ENCODE measurements at places on chromosomes 7 and 10. TPM values are rescaled to one million over a fixed set of nuclear protein-coding genes. Genes with fewer than 3 reads are reported as not detected.

LEP gene
- not detected for total RNA-seq

FKBP6 gene
- not detected for total RNA-seq

SPDYE9 gene
- not detected for total RNA-seq

HOXA9 gene
- total RNA-seq: not detected

POMZP3 gene
- total RNA-seq: 9.7 TPM
